A172 (cell line): ENCODE measurements at places on chromosomes 6 and 20. TPM values are rescaled to one million over a fixed set of nuclear protein-coding genes. Genes with fewer than 3 reads are reported as not detected.

Gene TMEM200A
- total RNA-seq: 21.9 and 23.4 TPM in 2 replicates

Gene VGLL2
- total RNA-seq: not detected in 2 replicates

Gene RAB23
- total RNA-seq: 21.9 and 28.7 TPM in 2 replicates

Gene GPR6
- not detected in 2 replicates for total RNA-seq

Gene MCCD1
- not detected in 2 replicates for total RNA-seq

Gene C6orf132
- total RNA-seq: 0.02 TPM in 1 of 2 replicates, not detected in the other

Gene OPN5
- not detected in 2 replicates for total RNA-seq

Gene RAMACL
- 0.19 and 1.2 TPM in 2 replicates for total RNA-seq

Gene PPIL1
- total RNA-seq: 64.3 and 71.7 TPM in 2 replicates

Gene C4A
- total RNA-seq: 1.2 and 1.6 TPM in 2 replicates

Gene CCM2L
- total RNA-seq: not detected in 2 replicates

Gene MYCT1
- 1.5 and 2.9 TPM in 2 replicates for total RNA-seq

Gene BNIP5
- total RNA-seq: not detected in 2 replicates

Gene EPHA7
- total RNA-seq: not detected in 2 replicates

Gene MACROD2
- 0.02 and 0.46 TPM in 2 replicates for total RNA-seq

Gene TBC1D7
- 29.7 and 52.5 TPM in 2 replicates for total RNA-seq

Gene TMEM244
- not detected in 2 replicates for total RNA-seq

Gene PPP1R16B
- total RNA-seq: 0.14 TPM in 2 replicates

Gene TLDC2
- not detected in 2 replicates for total RNA-seq

Gene RUNX2
- total RNA-seq: 1.1 and 4.3 TPM in 2 replicates

Gene PNPLA1
- not detected in 2 replicates for total RNA-seq

Gene EDN3
- not detected in 2 replicates for total RNA-seq
